NCI-H748 treated with DMSO at 0.1 percent for 48 hours (cell line): ENCODE measurements at places on chromosomes 12 and 14.

DNA sequence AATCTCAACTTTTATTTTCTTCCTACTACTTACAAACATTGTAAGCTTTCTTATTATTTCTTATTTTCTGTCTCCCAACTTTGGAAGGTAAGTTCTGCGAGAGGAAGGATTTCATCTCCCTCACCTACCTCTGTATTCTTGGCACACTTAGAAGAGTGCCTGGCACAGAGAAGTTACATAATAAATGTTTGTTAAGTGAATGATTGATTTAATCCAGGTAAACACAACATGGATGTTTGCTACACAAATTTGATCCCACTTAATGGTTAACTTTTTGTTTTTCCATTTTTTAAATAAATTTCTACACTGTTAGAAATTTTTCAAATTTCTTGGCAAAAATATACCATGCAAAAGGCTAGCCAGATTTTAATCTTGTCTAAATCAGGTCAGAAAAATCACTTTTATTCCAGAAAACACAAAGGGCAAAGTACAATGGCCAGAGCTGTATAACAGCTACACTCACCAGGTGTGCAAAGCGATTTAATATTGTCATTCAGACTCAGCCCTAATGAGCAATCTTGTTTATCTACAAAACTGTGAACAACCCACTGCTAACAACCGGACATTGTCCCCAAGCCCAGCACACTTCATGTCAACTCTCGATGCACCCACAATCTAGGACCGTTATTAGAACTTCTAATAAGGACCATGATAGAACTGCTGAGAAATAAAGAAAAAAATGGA, 222.1 kb upstream of the EEA1 start:
- no peak for DNase-seq

GRCh38 chr12:388012-388411, 1.1 kb downstream of the KDM5A start:
- DNase-seq, result no peak

DNA sequence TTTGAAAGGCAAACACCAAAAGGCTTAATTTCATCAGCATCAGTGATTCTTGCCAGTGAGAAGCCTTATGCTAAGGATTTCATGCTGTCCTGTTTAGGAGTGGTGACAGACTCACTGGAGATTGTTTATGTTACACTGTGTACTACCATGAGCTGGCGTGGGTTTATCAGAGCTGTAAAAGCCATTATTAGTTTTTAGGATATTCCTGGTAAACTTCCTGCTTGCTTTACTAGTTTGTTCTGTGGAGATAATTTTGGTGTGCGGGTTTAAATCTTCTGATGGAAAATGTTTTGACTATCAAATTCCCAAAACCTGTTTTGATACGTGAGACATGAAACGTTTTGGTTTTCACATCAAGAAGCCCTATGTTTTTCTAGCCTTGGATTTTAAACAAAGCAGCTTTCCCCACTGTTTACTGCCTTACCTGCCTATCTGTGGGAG, 15.2 kb downstream of the PPFIBP1 start:
- no peak for DNase-seq

- DNase-seq, result no peak
Measured at GRCh38 chr12:115008929-115009328, 325.0 kb upstream of the TBX3 start.

DNA sequence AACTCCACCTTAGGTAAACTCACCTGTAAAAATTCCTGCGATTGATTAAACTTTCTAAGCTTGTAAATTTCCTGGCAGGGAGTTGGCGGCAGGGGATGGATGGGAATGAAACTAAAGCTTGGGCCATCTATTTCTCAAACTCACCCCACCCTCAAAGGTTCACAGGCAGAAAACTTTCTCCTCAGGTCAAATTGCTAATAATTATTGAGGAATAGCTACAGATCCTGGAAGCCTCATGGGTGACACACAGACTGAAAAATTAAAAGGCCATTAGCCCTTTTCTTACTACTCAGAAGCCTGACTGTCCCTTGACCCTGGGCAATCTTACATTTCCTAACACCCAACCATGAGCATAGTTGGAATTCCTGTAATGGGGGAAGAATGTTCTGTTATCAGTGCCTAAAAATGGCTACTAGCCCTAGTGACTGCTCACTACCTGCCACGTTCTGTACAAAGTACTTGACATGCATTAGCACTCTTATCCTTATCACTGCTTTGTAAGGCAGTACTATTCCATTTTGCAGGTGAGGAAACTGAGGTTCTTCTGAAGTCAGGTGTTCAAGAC, 12.4 kb upstream of the SYNDIG1L start:
- DNase-seq, result no peak

- no peak for DNase-seq
Measured at GRCh38 chr12:98372340-98373024, 142.9 kb upstream of the TMPO start.

GRCh38 chr12:6198556-6198955, 1.6 kb upstream of the CD9 start:
- no peak for DNase-seq

- no peak for DNase-seq
Measured at GRCh38 chr12:49946086-49946485, 4.5 kb upstream of the AQP2 start.

- no peak for DNase-seq
Measured at GRCh38 chr12:52211716-52212585, 20.1 kb upstream of the KRT80 start.

- DNase-seq, result no peak
Measured at GRCh38 chr12:105443802-105444652, 113.5 kb downstream of the C12orf75 start.

DNA sequence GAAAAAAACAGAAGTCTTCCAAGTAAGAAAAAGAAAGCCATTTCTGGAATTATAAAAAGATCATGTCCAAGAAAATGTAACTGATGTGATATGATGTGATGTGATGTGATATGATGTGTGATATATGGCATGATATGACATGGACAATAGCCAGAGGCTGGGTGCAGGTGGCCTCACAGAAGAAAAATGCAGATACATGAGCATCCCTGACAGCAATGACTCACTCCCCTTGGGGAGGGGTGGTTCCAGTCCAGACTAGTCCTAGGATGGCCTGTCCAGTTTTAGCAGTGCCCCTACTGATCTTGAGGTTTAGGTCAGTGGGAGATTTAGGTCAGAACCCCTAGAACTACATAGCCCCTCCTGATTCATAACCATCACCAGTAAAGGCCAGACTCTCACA, 3.5 kb upstream of the RHOJ start:
- DNase-seq, result no peak

DNA sequence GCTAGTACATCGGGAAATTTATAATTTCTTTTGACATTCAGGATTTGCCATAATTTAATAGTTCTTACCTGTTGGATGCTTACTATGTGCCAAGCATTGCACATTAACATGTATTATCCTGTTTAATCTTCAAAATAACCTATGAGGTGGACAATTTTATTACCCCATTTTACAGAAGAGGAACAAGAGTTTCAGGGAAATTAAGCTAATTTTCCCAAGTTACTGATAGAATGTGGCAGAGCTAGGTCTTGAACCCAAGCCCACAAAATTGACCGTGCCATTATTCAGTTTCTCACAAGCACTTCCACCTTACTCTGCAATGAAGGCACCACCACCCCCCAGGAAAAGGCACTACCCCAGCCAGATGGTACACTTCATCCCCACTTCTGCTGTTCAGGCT, 161.1 kb upstream of the PLEKHG7 start:
- no peak for DNase-seq

DNA sequence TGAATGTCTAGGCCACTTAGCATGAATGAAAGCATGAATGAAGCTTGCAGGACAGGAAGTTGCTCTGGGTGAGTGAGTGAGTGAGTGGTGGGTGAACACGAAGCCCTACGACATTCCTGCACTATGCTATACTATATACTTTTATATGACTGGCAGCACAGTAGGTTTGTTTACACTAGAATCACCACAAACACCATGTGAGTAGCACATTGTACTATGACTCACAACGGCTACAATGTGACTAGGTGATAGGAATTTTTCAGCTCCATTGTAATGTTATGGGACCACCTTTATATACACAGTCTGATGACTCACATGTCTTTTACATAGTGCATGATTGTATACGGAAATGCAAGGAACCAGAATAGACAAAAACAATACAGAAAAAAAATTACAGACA, 1480.2 kb downstream of the AACS start:
- peak; percentile 18 for DNase-seq

GRCh38 chr12:2114071-2114470, 61.3 kb downstream of the CACNA1C start:
- DNase-seq, result no peak

- no peak for DNase-seq
Measured at GRCh38 chr12:54585243-54585642, 3.2 kb downstream of the PPP1R1A start.

- no peak for DNase-seq
Measured at GRCh38 chr14:93799989-93800921, 12.0 kb upstream of the PRIMA1 start.

GRCh38 chr12:59067083-59067482, 146.8 kb upstream of the LRIG3 start:
- no peak for DNase-seq

- DNase-seq, result no peak
Measured at GRCh38 chr14:54503486-54503885, 6.2 kb upstream of the CGRRF1 start.

DNA sequence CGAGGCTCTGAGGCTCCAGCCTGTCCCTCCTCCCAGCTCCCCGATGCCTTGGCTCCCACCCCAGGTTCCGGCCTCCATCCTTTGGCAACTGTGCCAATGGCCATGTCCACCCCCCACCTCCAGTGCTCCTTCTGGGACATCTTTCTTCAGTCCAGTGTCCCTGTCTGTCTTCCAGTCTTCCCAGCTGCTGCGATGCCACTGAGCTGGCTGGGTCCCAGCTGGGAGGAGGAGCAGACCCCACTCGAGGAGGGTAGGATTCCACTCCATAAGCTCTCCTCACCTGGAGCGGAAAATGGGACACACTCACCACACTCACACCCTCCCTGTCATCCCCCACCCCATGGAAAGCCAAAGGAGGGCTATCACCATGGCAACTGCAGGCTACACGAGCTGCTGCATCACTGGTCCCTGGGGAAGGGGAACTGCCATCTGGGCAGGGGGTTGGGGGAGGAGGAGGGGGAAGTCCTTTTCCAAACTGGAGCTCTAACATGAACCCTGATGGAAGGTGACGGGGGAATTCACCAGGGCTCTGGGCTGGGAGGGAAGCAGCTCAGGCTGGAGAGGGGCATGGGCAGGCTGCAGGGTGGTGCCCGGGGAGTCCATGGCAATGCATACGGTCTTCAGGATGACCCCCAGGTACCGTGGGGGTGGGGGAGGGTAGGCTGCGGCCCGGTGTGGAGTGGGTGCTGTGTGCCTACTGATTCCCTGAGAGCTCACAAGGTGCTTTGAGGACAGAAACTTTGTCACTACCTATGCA, 94.3 kb downstream of the LRRC74A start:
- DNase-seq, result peak; percentile 64

GRCh38 chr14:28242895-28243294, 523.7 kb upstream of the FOXG1 start:
- peak; percentile 64 for DNase-seq
